ENCODE measurements at places on chromosomes 12 and 14. TPM values are rescaled to one million over a fixed set of nuclear protein-coding genes. Genes with fewer than 3 reads are reported as not detected.

DNA sequence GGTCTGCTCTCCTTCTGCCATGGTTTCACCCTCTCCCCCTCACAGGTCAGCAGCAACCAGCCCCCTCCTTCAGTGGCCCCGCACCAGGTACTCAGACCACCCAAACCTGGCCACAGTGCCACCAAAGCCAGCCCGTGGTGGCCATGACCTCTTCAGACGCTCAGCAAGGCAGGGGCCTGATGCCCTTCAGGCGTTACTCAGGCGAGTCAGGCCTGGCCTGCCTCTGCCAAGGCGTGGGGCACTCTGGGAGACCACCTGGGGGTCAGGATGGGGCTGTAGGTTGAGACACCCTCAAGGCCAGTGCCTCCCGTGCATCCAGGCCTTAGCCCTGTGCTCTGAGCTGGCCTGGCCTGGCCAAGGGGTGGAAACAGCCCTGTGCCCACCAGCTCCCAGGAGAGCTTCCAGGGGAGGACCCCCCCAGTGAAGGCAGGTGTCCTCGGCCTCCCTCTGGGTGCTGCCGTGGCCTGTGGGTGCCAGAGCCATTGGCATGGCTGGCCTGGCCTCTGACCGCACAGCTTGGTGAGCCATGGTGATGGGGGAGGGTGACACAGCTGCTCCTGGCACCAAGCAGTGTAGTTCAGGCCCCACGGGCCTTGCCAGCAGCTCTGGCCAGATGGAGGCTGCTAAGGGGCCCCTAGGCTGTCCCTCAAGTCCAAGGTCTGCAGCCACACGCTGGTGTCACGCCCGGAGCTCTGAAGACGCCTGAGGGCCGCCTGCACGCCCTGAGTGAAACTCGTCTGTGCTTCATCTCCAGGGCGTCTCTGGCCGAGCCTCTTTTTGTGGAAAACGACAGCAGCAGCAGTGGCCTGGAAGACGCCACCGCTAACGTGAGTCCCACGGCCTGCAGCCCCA, 15.1 kb downstream of the XRCC3 start:
- no peak for DNase-seq
- no peaks in the 10 kb centered on the region for H3K36me3 ChIP-seq

GRCh38 chr12:126051611-126052107, 986.4 kb downstream of the AACS start:
- H3K27me3 ChIP-seq, result no peaks in the 10 kb centered on the region
- H3K27ac ChIP-seq, result no peak overlapping the region
- H3K36me3 ChIP-seq, result no peaks in the 10 kb centered on the region
- H3K4me3 ChIP-seq, result no peak overlapping the region
- no peak for DNase-seq

TMTC1 gene
- total RNA-seq, result 30.3 TPM

KLRC1 gene
- not detected for total RNA-seq

DNA sequence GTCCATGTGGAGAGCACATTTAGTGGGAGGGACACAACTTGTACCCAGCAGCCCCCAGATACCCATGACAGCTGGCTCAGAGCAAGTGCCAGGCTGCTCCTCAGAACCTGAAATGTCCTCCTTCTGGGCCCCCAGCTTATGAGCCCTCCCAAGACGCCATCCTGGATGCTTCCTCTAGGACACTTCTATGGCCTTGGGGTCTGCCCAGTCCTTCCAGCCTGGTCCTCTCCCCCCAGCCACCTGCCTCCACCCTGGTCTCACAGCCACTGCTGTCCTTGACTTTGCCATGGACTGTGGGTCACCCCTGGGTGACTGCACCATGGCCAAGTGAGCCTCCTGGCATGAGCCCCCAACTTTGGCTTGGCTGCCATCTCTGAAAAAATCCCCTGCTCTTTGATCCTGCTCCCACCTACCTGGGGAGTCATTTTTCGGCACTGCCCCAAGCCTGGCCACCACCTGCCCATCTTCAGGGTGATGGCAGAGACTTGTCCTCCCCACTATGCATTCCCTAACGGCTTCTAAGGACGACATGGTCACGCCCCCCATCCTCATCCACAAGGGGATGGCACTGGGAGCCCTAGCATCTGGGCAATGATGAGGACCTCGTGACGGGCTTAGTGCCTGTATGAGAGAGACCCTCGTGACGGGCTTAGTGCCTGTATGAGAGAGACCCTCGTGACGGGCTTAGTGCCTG, 323.7 kb downstream of the TMEM121 start:
- H3K27ac ChIP-seq, result no peak overlapping the region
- no peak for DNase-seq
- no peaks in the 10 kb centered on the region for H3K36me3 ChIP-seq
- no peak overlapping the region for H3K4me3 ChIP-seq
- no peaks in the 10 kb centered on the region for H3K4me1 ChIP-seq
- peaks cover 14% of the 10 kb centered on the region for H3K27me3 ChIP-seq

DNA sequence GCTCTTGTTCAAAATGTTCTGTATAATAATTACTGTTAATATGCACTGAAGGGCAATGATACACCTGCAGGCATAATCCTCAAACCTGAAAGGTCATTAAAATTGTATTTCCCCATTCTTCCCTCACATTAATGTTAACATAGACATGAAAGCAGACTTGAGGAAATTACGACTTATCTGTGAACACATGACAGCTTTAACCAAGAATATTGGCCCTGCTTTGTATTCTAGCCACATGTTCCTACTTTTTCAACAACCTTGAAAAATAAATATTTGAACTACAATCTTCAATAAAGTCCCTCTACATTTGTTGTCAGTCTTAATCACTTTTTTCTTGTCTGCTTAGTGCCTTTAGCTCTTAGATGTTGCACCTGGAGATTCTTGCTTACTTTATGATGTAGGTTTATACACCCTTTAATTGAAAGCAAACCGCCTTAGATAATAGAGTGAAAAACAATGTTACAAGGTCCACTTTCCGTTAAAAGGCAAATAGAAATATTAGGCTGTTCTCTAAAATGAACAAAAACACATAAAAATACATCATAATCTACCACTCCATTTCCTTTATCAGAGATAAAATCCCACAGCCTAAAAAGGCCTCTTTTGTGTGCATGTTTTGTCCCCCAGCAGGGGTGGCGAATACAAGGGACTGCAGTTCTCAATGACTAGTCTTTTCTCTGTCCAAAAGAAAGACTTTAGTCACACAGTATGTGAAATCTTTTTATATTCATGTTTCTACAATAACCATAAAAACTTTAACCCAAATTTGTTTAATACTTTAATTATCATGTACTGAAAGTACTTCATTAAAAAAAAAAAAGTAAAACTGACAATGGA, 55.9 kb downstream of the ZFC3H1 start:
- no peaks in the 10 kb centered on the region for H3K27me3 ChIP-seq
- H3K27ac ChIP-seq, result no peak overlapping the region
- H3K36me3 ChIP-seq, result peaks cover 78% of the 10 kb centered on the region
- no peak overlapping the region for H3K4me3 ChIP-seq
- no peaks in the 10 kb centered on the region for H3K4me1 ChIP-seq
- DNase-seq, result no peak

RNASE7 gene
- total RNA-seq, result not detected

PPM1A gene
- total RNA-seq, result 97.1 TPM

DNAJC22 gene
- total RNA-seq, result not detected

DCN gene
- total RNA-seq, result 362 TPM

CFAP73 gene
- not detected for total RNA-seq

DNA sequence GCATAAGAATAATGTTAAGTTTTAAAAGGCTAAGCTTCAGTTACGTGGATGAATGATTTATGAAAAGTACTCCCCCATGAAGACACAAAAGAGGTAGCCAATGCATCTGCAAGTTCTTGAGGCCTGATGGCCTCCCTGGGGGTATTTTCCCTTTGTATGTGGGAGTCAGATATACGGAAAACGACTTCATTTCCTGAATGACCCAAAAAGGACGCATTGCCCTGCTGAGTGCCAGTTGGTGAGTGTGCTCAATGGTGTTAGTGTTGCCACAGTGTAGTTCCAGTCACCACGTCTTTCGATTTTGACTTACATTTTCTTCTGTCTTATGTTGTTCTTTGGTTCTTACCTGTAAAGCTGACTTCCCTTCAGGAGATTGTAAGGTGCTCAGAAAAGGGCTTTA, 8.0 kb downstream of the ETV6 start:
- no peaks in the 10 kb centered on the region for H3K27me3 ChIP-seq
- no peaks in the 10 kb centered on the region for H3K36me3 ChIP-seq
- H3K4me3 ChIP-seq, result no peak overlapping the region
- DNase-seq, result no peak
- H3K4me1 ChIP-seq, result peaks cover 83% of the 10 kb centered on the region
